Activated CD8-positive, alpha-beta T cell treated with anti-CD3 and anti-CD28 coated beads for 36 hours (primary cell): ENCODE measurements at places on chromosomes 11 and 22.

GRCh38 chr11:16572945-16573344 lies 165.5 kb upstream of the C11orf58 start:
- DNase-seq, result no peak

GRCh38 chr11:59967677-59968394 lies 4.0 kb downstream of the OOSP4A start:
- DNase-seq, result no peak

GRCh38 chr22:35914665-35915476 lies 113.8 kb downstream of the RBFOX2 start:
- DNase-seq, result no peak

GRCh38 chr22:20234314-20234682 lies 33.8 kb downstream of the RTN4R start:
- DNase-seq, result no peak

GRCh38 chr11:58575377-58576020 lies at the start of gene LPXN:
Gene LPXN, minus strand, starts transcription at chr11:58575856. Its CDS starts 84 bp downstream, at chr11:58575772.
- DNase-seq, result peak; percentile 55

GRCh38 chr11:14506532-14506931 lies 6.9 kb upstream of the COPB1 start:
- DNase-seq, result no peak

DNA sequence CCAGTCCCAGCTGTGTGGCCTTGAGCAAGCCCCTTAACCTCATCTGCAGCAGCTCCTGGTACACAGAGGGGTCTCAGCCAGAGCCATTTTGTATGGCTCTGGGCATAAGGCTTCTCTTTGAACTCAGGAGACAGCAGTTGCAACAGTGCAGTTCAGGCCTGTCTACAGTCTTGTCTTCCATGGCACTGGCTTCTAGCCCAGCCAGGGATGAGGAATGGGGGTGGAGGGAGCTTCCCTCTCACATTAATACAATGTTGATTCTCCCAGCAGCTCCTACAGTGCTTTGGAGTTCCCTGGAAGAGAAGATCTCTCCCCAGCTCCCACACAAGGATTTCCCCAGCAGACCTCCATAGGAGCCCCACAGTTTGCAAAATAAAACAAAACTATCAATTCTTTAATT lies 350.2 kb downstream of the BUD13 start:
- no peak for DNase-seq

- DNase-seq, result no peak
Observed at GRCh38 chr11:64778223-64778472, 194 bp downstream of the SF1 start.

DNA sequence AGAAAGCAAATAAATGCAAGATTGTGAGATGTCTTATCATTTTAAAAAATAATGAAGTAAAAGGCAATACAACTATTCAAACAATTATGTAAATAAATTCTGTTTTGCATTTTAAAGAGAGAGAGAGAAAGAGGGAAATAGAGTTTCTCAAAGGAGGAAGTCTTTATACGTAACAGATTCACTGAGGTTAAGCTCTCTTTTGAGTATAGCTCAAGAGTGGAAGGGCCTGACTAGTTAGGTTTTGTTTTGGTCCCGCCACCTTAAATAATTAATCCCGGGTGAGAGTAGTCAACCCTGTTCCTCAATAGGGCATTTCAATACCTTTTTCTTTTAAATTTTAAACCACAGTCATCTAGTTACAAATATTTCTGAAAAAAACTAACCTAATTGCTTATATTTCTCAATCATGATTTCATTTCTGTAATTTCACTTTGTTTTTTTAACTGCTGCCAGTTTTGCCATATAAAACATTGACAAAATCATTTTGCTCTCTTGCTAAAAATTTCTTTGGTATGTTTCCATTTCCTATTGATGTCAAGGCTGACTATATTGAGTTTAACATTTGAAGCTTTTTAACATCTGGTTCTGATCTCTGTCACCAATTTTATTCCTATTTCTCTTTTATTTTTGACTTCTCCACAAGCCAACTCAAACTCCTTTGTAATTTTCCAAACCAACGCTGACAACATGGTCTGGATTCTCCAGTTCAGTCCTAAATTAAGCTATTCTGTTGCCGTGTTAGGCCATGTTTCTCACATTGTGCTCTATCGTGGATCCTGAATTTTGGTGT lies 10.3 kb downstream of the OR10D3 start:
- no peak for DNase-seq

- DNase-seq, result no peak
Observed at GRCh38 chr22:24137595-24137994, 43.7 kb upstream of the SUSD2 start.

GRCh38 chr11:85596886-85597285 lies 30.3 kb downstream of the DLG2 start:
- no peak for DNase-seq

- DNase-seq, result no peak
Observed at GRCh38 chr22:17239156-17239701, 20.0 kb upstream of the ADA2 start.

GRCh38 chr11:73295241-73295995 lies 12.7 kb upstream of the ARHGEF17 start:
- peak; percentile 88 for DNase-seq

- DNase-seq, result no peak
Observed at GRCh38 chr11:26841818-26842473, 120.1 kb upstream of the SLC5A12 start.

- DNase-seq, result no peak
Observed at GRCh38 chr11:125625225-125625629, 264 bp downstream of the CHEK1 start.
